ENCODE measurements at places on chromosomes 11 and 22.

GRCh38 chr22:49499433-49500075, 328.1 kb downstream of the BRD1 start:
- DNase-seq: no peak

GRCh38 chr11:64224891-64225607, 937 bp downstream of the TRPT1 start:
- no peak for DNase-seq

DNA sequence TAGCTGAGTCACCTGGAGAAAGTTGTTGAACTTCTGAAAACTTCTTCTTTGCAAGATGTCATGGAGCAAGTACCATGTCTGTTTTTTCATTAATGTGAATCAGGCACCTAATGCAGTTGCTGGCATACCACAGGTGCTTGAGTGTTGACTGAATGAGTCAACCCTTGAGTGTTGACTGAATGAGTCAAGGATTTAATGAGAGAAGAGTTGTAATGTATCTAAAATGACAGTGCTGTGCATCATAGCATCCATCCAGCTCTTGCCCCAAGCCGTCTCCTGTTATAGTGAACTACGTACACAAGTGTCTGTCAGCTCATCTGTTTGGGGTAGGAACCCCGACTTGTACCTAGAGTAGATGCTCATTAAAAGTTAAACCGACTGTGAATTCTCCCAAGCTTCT, 93.1 kb downstream of the CWC15 start:
- DNase-seq: no peak

DNA sequence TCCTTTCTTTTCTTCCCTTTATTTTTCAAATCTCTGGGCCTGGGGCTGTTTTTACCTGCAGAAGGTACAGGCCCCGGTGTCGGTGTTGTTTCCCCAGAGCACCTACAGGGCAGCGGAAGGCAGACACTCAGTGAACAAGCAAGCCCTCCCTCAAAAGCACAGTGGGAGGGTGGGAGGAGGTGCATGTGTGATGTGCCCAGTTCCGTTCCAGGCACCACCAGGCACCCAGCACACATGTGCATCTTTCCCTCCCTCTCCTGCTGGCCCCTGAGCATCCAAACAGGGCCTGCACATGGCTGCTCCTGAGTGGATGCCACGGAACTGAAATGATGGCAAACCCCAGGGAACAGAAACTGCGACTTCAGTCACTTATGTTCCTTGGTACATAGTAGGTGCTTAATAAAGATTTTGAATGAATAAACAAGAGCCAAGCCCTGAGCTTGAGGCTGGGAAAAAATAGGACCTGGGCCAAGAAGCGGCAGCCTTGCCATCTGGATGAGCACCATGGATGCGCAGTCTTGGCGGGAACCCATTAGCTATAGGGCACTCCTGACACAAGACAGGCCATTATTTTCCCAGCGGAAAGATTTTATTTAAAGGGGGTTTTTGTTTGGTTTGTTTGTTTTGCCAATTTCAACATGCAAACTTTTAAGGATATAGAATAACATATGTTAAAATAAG, 47.8 kb downstream of the ARRB1 start:
- DNase-seq: no peak

DNA sequence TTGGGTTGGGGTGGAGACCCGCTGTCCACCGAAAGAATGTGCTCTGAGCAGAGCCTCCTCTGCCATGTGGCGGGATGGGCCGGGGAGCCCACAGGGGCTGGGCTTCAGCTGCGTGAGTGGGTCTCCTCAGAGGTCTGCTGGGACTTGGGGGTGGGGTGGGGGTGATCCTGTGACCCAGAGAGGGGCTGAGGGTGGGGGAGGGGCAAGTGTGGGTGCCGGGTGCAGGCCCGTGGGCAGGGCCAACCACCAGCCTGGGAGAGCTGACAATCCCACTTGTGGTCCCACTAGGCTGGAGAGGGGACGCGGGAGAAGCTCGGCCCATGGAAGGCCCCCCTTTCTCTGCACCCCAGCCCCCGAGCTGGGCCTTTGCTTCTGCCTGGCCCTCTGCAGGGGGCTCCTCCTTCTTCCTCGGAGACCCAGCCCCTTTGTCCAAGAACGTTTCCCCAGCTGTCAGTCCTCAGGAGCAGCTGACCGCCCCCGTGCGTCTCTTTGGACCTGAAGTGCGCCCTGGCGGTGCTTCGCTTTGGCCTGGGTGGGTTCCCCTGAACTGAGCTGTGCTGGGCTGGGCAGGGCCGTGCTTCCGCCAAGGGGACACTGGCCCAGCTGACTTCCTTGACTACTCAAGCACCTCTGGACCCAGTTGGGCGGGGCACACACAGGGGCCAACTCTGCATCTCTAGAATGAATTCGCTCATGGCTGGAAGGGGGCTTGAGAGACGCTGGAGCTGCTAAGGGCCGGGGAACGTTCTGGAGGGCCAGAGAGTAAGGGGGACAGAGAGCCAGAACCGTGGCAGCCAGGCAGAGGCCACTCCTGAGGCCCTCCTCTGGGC, 30.2 kb downstream of the OSBPL5 start:
- no peak for DNase-seq

- DNase-seq: no peak
Measured at GRCh38 chr11:13440100-13440855, 22.7 kb downstream of the BTBD10 start.

DNA sequence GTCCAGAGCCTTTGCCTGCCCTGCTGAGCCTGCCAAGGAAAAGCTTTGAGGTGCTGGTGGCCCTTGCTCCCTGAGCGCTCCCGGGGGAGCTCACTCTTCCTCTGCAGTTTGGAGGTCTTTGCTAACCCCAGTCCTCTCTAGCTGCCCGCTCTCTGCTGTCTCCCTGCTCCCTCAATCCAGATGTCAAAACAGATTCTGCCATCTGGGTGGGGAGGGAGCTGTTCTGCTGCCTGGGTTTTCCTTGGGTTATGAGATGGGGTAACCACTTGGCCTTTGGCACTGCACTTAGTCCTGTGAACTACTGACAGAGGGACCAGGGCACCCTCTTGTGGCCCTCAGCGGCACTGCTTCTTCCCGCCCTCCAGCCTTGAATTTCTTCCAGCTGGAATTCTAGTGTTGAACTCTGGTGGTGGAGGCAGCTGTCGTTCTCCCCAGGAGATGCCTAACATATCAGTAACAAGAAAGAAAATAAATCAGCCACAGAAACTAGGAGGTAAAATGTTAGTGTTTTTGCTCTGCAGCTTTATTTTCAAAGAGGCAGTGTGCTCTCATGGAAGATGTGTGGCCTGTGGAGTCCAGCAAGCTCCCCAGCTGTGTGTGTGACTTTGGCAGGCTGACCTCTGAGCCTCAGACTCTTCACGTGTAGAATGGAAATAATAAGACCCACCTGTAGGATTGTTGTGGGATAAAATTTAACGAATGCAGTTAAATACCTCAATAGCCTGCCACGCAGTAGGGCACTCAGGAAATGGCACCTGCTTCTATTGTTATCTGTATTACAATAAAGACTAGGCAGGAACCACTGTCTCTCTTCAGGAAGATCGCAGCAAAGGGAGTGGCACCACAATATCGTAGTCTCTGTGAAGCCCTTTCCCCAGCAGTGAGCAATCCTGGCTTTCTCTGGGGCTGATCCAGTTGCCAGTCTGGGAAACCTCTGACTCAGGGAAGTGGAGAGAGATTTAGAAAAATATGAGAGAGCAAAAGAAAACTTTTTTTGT, 23.4 kb downstream of the ARFGAP2 start:
- DNase-seq: peak; percentile 70

GRCh38 chr11:65279741-65280440, 18.1 kb downstream of the POLA2 start:
- no peak for DNase-seq

DNA sequence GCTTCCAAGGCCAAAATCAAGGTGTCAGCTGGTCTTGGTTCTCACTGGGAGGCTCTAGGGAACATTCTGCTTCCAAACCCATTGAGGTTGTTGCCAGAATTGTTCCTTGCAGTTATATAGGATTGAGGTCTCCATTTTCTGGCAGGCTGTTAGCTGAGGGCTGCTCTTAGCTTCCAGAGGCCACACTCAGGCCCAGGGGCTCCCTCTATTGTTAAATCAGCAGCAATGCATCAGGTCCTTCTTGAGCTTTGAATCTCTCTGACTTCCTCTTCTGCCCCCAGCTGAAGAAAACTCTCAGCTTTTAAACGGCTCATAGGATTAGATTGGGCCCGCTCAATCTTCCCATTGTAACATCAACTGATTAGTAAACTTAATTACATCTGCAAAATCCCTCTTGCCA, 39.3 kb upstream of the BSX start:
- DNase-seq: no peak

DNA sequence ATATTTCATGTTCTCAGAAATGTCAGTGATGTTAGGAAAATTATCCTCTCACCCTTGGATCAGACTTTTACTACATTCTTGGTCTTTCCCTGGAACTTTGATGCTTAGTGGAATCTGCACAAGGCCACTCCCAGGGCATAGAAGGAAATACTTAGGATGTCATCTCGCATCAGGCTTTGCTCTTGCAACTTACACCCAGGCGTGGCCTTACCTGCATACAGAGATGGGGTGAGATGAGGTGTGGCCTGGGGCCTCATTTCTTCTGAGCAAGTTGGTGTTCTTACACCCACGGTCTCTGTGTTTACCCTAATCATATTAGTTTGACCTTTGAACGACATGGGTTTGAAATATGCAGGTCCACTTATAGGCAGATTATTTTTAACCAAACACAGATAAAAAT, 19.0 kb upstream of the OR52K2 start:
- no peak for DNase-seq

DNA sequence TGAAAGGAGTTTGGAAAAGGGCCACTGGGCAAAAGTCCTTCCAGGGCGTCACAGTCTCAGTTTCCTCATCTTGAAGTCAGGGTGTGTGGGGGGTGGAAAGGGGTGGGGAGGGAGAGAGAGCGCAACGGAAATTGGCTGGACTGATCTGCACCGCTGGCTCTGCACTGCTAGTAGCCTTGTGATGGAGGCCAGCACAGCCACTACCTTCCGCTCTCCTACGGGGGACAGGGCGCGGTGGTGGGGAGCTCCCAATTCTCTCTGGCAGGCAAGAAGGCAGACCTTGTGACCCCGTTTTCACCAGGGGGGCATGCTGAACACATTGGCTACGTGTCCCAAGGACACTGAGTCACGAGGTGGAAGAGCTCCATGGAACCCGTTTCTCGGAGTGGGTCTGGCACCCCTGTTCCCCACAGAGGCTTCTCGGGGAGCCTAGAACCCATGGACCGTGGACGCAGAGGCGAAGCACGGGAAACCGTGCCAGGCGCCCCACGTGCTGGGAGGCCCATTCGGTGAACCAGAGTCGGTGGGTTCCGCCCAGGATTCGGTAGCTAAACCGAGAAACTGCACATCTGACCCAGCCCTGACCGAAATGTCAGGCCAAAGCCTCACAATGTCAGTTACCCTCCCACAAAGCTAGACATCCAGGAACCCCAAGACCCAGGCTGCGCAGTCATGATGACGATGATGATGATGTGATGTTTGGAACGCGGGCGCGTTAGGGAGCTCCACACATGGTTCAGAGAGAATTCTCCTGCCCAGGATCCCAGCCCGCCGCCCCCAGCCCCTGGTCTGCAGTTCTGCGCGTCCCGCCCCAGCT, 28.3 kb upstream of the WNT11 start:
- DNase-seq: no peak

- DNase-seq: no peak
Measured at GRCh38 chr22:32932176-32932575, 126.0 kb downstream of the SYN3 start.

- no peak for DNase-seq
Measured at GRCh38 chr22:31753005-31753633, 700 bp upstream of the DEPDC5 start.

DNA sequence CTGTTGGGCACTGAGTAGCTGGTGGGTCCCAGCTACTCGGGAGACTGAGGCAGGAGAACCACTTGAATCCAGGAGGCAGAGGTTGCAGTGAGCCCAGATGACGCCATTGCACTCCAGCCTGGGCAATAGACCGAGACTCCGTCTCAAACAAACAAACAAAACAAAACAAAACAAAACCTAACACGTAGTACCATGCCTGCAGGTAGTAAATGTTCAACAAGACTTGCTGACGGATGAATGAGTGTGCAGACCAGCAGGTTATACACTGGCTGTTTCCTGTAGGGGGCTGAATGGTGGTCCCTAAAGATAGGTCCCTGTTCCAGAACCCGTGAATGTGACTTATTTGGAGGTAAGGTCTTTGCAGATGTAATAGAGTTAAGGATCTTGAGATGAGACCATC, 12.8 kb upstream of the MRGPRD start:
- DNase-seq: no peak

DNA sequence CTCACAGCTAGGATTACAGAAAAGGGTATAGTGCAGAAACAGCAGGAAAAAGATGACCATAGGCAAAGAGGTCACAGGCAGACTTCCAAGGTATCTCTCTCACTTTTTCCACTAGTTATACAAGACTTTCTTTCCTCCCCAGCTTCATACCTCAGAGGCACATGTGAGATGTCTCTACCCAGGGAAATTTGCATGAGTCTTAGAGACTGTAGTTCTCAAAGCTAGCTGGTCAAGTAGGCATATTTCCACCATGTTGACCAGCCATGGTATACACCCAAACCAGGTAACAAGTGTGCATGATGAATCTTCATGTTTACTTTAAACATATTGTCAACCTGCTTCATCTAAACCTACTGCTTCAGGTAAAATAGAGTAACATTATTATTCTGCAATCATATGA, 27.9 kb downstream of the PRMT3 start:
- no peak for DNase-seq

DNA sequence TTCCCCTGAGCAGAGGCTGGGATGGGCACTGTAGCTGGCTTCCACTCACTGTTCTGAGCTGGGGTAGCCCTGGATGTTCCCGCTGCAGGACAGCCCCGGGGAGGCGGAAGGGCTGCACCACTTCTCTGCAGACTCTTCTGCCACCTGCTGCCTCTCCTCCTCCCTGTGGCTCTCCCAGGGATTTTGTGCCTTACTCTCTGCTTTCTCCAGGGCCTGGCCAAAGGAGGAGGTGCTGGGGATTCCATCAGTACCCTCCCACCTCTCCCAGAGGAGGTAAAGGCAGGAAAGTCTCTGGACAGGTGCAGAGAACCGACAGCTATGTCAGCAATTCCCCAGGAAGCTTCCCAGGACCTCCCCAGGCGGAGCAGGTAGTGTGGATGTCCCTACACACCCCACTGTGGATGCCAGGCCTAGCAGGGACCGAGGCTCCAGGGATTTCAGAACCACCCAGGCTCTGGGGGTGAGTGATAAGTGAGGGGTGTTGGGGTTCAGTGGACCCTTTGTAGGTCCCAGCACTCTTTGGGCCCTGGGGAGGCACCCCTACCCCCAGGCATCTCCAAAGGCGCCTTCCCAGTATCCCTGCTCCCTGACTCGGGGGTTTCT, 11.3 kb downstream of the DUSP8 start:
- DNase-seq: no peak

GRCh38 chr22:42270176-42270509, 310 bp downstream of the TCF20 start:
- no peak for DNase-seq

DNA sequence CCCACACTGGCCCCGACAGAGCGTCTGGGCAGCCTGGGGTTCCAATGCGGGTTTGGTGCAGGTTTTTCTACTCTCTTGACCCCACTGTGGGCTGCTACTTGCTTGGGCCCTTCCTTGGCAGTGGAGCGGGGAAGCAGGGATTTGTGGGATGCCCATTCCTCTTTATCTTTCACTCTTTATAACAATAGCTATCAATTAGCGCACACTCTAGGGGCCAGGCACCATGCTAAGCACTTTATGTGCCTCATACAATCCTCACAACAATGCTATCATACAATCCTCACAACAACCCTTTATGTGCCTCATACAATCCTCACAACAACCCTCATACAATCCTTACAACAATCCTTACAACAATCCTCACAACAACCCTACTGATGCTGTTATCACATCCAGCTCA, 12.7 kb downstream of the ACCS start:
- DNase-seq: no peak
